ENCODE measurements at places on chromosomes 5 and 9. TPM values are rescaled to one million over a fixed set of nuclear protein-coding genes. Genes with fewer than 3 reads are reported as not detected.

DNA sequence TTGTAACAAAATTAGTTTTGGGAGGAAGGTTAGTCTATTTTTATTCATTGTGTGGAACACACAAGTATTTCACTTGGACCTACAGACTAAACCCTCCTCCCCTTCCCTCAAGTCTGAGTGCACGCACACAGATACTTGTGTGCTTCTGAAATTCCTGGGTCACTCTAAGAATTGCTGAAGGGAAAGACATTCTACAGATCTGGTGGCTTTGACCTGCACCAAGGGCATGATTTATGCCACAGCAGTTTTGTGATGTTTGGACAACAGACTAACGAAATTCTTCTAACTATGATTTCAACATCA lies 150.5 kb downstream of the ARL15 start:
- H3K4me1 ChIP-seq: no peaks in the 10 kb centered on the region
- no peak for DNase-seq
- no peaks in the 10 kb centered on the region for H3K27me3 ChIP-seq
- no peaks in the 10 kb centered on the region for H3K36me3 ChIP-seq
- H3K27ac ChIP-seq: no peak overlapping the region

GRCh38 chr9:133973791-133974630 lies 18.1 kb downstream of the VAV2 start:
- DNase-seq: peak; percentile 84
- no peaks in the 10 kb centered on the region for H3K27me3 ChIP-seq
- no peaks in the 10 kb centered on the region for H3K36me3 ChIP-seq
- H3K27ac ChIP-seq: peak overlapping the region; percentile 85

CERT1 gene
- 42.0 TPM for total RNA-seq

DNA sequence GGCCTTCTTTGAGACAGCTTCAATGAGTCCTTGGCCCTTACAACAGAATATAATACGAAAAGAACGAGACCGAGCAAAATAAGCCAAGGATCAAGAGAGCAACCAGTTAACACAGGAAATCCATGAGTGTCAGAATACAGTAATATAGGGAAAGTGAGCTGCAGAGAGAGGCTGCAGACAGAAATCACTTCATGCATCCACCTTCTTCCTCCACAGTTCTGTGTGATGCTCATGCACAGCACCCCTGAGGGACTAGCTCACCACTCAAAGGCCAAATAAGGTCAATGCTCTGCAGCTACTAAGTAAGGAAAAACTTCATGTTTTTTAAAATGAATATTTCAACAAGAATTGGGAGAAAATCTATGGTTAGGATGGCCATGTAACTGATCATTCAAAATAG lies 257.1 kb downstream of the MCTP1 start:
- H3K27ac ChIP-seq: no peak overlapping the region
- H3K27me3 ChIP-seq: no peaks in the 10 kb centered on the region
- H3K36me3 ChIP-seq: no peaks in the 10 kb centered on the region

CCDC192 gene
- not detected for total RNA-seq

DNA sequence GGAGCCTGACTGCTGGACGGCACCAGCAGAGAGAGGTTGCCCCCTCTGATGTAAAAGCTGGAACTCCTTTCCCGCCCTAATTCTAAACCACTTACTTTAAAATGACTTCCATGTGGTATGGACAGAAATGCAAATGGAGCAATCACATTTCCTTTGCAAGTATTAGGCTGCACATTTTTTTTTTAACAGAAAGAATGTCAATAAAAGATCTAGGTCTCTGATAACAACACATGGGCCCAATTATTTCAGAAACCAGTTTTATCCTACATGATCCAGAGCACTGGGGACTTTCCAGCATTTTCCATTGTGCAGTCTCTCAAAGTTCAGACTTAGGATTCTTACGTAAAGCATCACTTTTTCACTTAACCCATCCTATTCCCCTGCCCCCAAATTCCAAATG lies 203.7 kb downstream of the NXNL2 start:
- H3K36me3 ChIP-seq: no peaks in the 10 kb centered on the region
- H3K27me3 ChIP-seq: no peaks in the 10 kb centered on the region
- DNase-seq: no peak
- H3K4me3 ChIP-seq: no peak overlapping the region

GRCh38 chr5:58787987-58788386 lies 205.1 kb downstream of the RAB3C start:
- no peak overlapping the region for H3K27ac ChIP-seq
- H3K4me1 ChIP-seq: no peaks in the 10 kb centered on the region
- no peaks in the 10 kb centered on the region for H3K36me3 ChIP-seq
- no peaks in the 10 kb centered on the region for H3K27me3 ChIP-seq

DNA sequence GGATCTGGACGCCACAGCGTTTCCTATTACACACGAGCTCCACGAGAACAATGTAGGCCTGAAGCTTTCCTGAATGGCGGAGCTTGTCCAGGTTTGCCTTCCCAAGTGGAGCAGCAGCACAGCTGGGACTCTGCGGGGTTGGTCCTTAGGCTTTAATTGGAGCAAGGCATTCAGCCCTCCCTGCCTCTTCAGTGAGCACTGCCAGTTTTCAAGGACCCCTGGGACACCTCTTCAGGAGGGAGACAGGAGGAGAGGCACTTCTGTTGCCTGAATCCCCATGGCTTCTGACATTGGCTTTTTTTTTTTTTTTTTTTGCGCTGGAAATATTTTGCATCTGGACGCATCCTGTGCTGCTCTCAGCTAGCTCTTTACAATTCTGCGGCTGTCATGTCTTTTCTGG lies 179.4 kb downstream of the SEMA6A start:
- H3K27ac ChIP-seq: no peak overlapping the region
- H3K4me1 ChIP-seq: no peaks in the 10 kb centered on the region
- H3K4me3 ChIP-seq: no peak overlapping the region

DNA sequence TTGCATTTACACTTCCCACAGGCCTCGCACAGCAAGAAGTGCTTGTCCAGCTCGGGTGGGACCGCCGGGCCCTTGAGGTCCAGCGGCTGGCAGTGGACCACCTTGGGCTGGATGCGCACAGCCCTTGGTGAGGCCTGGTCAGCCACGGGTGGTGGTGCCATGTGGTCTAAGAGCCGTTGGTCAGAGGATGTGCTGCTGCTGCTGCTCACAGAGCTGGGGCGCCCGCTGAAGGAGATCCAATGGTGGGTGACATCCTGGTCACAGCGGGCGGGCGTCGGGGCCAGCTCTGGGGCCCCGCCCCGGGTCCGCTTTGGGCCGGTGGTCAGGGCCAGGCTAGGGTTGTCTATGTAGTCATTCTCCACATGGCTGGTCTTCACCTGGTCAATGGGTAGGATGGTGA lies 10.2 kb downstream of the SPRY4 start:
- H3K4me3 ChIP-seq: no peak overlapping the region
- peaks cover 18% of the 10 kb centered on the region for H3K4me1 ChIP-seq
- H3K27ac ChIP-seq: no peak overlapping the region
- no peaks in the 10 kb centered on the region for H3K36me3 ChIP-seq
- no peaks in the 10 kb centered on the region for H3K27me3 ChIP-seq

GRCh38 chr9:91374939-91375338 lies 13.2 kb upstream of the AUH start:
- no peak overlapping the region for H3K4me3 ChIP-seq
- no peak for DNase-seq
- H3K27ac ChIP-seq: no peak overlapping the region
- H3K27me3 ChIP-seq: no peaks in the 10 kb centered on the region
- no peaks in the 10 kb centered on the region for H3K36me3 ChIP-seq
- peaks cover 5% of the 10 kb centered on the region for H3K4me1 ChIP-seq

DNA sequence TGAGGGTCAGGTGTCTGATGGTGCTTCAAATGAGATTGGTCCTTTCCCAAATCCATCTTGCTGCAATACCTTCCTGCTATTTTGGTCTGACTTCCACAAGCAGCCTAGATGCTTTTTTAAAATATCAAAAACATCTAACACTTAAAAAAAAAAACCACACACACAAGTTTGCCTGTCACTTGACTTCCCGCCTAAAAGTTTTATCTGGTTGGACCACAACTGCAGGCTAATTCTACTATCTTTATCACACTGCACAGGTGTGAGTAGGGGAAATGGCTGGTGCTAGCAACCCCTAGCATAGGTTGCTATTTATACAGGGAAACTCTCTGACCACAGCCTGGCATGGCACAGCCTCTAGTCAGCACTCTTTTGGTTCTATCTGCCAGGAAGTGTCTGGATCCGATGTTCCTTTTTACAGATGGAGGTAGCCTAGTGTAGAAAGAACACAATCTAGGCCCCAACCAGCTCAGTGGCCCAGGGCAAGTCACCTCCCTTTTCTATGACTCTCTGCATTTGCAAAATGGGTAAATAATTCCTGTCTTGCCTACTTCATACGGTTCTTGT lies at the start of gene HEMGN:
Gene HEMGN, minus strand, starts transcription at position 92 of the 564 bp plus-strand sequence. Its CDS starts 36 bp downstream, at position 56.
- H3K4me3 ChIP-seq: no peak within 1 kb of the TSS
- H3K4me1 ChIP-seq: no peaks in the 10 kb centered on the region
- no peak for DNase-seq
- H3K27ac ChIP-seq: no peak within 1 kb of the TSS
- H3K36me3 ChIP-seq: no peaks in the 10 kb centered on the region

GRCh38 chr5:128572930-128573319 lies 34.9 kb upstream of the FBN2 start:
- no peak for DNase-seq
- H3K4me3 ChIP-seq: no peak overlapping the region
- no peaks in the 10 kb centered on the region for H3K27me3 ChIP-seq
- H3K4me1 ChIP-seq: no peaks in the 10 kb centered on the region
- H3K27ac ChIP-seq: no peak overlapping the region
- H3K36me3 ChIP-seq: no peaks in the 10 kb centered on the region

- peak overlapping the region; percentile 65 for H3K27ac ChIP-seq
- no peaks in the 10 kb centered on the region for H3K4me1 ChIP-seq
- H3K4me3 ChIP-seq: no peak overlapping the region
- H3K27me3 ChIP-seq: no peaks in the 10 kb centered on the region
- DNase-seq: peak; percentile 40
- no peaks in the 10 kb centered on the region for H3K36me3 ChIP-seq
Measured at GRCh38 chr5:72347801-72348308, 27.7 kb downstream of the PTCD2 start.
